ENCODE measurements at places on chromosomes 3 and 15.

GRCh38 chr15:75202251-75203016, 752 bp downstream of the C15orf39 start:
- peak; percentile 75 for DNase-seq

DNA sequence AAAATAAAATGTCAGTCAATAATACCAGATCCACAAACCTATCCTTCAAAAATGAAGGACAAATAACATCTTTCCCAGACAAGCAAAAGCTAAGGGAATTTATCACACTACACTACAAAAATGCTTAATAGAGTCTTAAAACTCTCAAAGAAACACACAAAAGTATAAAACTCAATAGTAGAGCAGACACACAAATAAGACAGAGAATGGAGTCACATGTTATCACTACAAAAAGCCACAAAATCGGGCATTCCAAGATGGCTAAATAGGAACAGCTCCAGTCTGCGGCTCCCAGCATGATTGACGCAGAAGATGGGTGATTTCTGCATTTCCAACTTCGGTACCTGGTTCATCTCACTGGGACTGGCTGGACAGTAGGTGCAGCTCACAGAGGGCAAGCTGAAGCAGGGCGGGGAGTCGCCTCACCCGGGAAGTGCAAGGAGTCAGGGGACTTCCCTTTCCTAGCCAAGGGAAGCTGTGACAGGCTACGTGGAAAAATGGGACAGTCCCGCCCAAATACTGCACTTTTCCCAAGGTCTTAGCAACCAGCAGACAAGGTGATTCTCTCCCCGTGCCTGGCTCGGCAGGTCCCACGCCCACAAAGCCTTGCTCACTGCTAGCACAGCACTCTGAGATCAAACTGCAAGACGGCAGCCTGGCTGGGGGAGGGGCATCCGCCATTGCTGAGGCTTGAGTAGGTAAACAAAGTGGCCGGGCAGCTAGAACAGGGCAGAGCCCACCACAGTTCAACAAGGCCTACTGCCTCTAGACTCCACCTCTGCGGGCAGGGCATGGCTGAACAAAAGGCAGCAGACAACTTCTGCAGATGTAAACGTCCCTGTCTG, 46.3 kb downstream of the SENP7 start:
- DNase-seq: no peak

DNA sequence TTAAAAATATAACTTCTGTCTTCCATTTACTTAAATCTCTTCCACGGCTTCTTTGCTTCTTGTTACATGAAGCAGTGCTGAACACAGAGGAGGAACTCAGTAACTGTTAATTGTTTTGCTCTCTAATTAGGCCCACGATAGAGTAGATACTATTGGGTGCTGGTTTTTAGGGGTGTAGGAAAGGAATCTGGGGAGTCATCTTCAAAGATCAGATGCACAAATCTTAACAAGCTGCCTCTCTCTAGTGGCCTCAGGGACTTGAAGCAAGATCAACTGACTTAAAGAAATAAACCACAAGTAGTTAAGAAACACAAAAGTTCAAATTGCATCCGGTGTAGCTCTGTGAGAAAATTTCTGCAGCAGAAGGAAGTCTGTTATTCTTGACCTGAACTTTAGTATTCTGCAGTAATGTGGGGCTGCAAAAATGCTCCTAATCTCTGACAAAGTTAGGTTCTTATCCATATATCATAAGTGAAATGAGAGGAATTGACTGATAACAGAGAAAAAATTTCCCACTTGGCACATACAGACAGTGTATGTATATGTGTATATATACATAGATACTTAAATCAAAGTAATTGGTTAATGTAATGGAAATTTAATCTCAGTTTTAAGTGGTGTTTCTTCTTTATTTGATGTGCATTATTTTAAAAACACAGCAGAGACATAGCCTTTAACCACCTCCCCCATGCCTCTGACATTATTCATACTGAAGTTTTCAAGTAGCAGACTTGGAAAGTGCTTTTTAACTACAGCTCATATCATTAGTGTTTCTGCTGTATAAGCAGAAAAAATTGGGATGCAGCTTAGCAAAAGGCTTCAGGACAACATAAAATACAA, 51.8 kb downstream of the CHST2 start:
- no peak for DNase-seq

DNA sequence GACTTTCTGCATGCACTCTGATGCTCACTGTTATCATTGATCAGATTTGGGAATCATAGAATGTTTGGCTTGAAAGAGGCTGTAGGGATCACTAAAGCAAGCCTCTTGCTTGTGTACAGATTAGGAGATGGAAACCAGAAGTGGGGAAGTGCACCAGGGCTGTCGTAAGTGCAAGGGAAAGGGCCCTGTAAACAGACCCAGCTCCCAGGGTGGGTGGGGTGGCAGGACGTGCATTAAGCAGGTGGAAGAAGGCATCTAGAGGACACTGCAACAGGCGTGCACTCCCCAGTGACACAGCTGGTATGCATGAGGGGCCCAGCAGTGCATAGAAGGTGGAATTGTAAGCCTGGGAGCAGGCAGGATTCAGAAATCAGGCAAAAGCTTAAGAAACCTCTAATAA, 58.0 kb upstream of the SLC7A14 start:
- no peak for DNase-seq

DNA sequence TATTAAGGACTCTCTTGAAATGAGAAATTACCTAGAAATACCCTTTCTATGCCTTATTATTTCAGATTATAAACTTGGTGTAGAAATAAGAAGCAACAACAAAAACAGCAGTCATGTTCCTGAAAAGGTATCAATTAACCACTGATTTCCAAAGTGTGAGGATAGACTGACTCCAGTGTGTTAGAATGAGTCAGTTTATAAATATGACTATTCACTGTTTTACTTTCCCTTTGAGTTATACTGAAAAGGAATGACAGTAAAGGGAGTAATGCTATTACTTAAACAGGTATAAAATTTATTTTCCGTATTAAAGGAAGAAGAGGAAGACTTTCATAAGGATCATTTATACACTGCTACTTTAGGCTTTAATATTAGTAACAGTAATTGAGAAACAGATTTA, 12.9 kb downstream of the GMNC start:
- no peak for DNase-seq

- DNase-seq: no peak
These were observed 453.1 kb downstream of the GBE1 start for GRCh38 chr3:81308306-81308705.

- no peak for DNase-seq
These were observed 1007.2 kb upstream of the ALCAM start for GRCh38 chr3:104359546-104359945.

DNA sequence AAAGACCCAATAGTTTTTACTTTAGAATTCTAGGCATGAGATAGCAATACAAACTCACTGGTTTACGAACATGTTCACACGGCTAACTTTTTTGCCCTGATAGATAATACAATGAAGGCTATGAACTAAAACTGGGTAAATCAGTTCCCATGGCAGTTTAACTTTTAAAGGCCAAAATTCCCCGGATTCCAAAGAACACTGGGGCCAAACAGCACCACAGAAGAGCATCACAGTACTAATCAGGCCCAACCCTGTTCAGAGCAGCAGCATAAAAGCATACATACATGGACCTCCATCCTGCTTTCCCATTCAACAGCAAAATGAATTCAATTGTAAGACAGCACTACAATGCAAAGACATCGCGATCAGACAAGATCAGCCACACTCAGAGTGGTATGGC, 540.3 kb upstream of the CCDC54 start:
- no peak for DNase-seq

GRCh38 chr3:260898-261297, 64.3 kb downstream of the CHL1 start:
- no peak for DNase-seq

- DNase-seq: no peak
These were observed 69.0 kb downstream of the RBM6 start for GRCh38 chr3:50008931-50009330.

DNA sequence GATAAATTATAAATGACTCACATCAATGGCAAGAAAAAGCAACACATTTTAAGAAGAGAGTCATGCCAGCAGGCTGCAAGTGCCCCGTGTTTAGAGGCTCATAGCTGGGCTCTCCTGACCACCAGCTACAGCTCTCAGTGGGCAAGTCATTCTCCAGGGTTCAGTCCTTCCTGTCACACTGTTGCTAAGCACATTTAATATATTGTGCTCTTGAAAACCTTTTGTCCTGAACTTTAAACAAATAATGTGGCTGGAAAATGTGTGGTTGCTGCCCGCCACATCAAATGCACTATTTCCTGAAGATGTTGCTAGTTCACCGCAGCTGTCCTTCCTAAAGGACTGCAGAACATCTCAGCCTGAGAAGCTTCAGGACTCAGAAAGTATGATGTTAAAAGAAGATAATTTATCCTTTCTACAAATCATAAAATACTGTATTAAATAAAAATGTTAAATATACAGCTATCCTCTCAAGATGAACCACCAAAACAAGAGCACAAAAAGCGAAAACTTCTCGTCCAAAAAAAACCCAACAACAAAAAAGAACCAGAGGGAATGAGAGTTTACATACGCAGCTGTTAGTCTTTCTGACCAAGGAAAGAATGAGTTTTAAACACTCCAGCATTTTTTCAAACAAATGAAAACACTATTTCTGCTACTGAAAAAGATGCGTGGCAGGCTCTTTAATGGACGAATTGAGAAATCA, 951 bp downstream of the TARS3 start:
- no peak for DNase-seq

- no peak for DNase-seq
These were observed 22.7 kb downstream of the IRAK2 start for GRCh38 chr3:10187290-10187876.

DNA sequence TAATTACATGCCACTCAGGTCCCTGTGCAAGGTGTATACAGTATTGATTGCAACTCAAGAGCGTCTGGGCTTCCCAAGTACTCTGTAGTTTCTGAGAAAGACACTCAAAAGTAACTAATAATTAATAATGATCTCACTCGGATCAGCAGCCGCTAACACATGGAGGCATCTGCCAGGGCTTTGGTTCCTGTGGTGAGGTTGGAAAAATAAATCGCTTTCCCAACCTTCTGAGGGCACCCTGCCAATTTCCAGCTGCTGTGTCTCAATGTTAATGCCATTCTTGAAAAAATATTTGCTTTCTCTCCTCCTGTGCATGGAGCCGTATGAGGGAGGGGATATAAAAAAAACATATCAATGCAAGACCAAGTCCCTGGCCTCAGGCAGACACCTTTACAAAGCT, 116.5 kb upstream of the SLC2A2 start:
- no peak for DNase-seq

DNA sequence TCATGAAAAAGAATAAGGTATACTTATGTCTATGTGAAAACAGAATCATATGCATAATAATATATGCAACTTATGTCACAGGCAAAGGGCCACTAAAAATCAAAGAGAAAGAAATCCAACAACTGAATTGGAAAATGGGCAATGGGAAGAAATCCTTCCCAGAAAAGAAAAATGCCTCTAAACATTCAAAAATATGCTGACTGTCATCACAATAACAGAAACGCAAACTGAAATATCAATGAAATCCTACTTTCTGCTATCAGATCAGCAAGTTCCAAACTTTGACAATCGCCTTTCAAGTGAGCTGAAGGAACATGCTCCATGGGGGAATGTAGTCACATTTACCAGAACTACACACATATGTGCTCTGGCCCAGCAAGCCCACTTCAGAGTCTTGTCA, 99.4 kb upstream of the KLF13 start:
- no peak for DNase-seq

- peak; percentile 91 for DNase-seq
These were observed 852 bp upstream of the BHLHE40 start for GRCh38 chr3:4978204-4978965.

GRCh38 chr15:43132830-43133429, 456 bp upstream of the TMEM62 start:
- no peak for DNase-seq

GRCh38 chr3:120357807-120358206, 8.7 kb upstream of the LRRC58 start:
- DNase-seq: no peak

DNA sequence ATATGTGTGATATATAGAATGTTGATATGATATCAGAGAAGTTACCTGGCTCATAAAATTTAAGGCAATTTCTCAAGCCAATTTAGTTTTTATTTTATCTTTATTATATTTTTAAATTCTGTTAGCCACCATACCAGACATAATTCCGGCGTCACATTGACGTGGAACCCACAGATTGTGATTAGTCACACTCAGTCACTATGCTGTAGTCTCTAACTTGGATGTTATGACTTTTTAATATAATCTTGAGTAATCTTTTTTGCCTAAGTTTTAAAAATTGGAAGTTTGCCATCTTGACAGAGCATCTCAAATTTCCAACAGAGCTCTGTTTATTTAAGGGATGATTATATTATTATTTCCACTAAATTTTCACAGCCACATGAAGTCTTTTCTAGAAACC, 9.7 kb upstream of the DCLK3 start:
- DNase-seq: no peak

DNA sequence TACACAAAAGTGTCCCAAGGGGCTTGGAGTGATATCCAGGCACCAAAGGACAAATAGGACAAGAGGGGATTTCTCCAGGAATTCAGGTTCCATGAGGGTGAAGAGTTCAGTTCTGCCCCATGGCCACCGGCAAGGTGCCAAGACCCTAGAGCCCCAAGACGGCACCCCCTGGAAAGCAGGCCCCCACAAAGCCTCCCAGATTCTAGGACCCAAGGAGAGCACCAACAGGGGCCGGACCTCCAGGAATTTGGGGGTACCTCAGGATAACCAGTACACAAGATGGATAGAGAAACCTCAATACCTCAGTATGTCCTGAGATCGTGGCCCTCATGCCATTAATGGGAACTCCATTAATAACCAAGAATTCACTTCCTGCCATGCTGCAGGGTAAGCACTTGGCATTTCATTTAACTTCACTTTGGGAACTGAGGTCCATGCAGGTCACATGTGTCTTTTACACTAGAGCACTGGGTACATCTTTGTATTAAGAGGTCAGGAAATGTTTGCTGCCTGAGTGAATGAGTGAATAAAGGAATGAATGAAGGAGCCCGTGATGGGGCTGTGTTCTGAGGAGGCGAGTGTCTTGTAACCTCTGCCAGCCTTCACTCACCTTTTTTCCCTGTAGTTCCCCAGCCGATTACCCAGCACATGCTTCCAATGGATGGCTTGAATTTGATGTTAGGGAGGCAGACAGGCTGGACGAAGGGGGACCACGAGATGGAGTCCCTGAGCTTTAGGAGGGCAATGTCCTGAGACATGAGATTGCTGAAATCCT, 15.5 kb upstream of the PRSS50 start:
- DNase-seq: no peak

GRCh38 chr15:32933236-32933635, 215.4 kb downstream of the GREM1 start:
- no peak for DNase-seq

DNA sequence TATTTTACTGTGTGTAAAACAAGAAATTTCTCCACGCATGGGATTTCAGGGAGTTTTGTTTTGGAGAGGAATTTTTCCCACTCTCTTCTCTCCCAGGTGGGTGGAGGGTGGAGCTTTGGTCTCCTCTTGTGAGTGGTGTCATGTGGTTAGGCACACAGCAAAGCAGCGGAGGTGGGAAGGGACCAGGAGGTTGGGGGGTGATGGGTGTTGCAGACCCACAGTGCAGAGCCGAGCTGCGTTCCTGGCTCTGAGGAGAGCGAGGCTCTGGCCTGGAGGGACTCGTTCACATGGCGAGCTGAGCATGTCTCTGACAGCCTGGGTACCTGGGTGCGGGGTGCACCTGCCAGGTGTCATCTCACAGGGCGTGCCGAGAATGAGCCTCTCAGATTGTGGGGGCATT, 87.8 kb downstream of the RYR3 start:
- DNase-seq: no peak

- no peak for DNase-seq
These were observed 53.5 kb upstream of the MYZAP start for GRCh38 chr15:57538265-57538529.

GRCh38 chr3:8937064-8938020, 25.9 kb downstream of the RAD18 start:
- DNase-seq: peak; percentile 46
